Omental fat pad (tissue), 4 donors: ENCODE measurements at places on chromosomes 3 and 15. TPM values are rescaled to one million over a fixed set of nuclear protein-coding genes. Genes with fewer than 3 reads are reported as not detected.

POPDC2 gene
- 2.3 TPM for total RNA-seq

DNA sequence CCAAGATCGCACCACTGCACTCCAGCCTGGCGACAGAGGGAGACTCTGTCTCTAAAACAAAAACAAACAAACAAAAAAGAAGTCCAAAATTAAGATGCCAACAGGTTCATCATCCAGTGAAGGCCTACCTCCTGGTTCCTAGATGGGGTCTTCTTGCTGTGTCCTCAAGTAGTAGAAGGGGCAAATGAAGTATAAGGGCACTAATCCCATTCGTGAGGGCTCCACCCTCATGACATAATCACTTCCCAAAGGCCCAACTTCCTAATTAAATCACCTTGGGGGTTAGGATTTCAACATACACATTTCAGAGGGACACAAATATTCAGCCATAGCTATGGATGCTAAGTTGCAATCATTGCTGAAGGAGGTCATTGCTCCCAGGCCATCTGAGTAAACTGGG is 45.8 kb downstream of the PCNP start:
- DNase-seq: no peak

DNA sequence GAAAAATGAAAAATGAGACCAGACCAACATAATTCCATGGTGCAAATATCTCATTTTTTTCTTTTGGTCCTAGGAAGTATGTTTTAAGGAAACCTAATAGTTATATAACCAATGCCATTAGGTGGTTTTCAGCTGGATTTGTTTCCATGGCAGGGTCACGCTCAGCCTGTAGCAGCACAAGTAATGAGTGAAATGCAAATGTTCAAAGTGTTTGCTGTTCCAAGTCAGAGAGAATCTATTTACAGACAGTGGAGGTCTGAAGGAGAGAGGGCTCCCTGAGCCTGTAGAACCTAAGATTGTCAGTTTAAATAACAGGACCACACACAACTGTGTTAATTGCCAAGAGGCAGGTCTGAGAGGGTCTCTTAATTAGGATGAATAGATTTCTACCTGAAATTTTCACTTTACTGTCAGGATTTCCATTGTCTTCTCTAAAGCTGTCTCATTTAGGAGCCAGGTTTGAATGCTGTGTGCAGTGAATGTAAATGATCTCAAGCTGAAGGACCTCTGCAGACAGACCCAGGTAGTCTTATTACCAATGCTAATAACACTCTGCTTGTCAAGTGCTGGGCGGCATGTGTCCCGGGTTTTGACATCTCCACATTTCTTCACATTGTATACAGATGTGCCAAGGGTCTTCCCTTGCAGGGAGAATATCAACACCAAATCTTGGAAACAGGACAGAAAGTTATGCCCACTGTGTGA is 317.3 kb upstream of the NECTIN3 start:
- DNase-seq: no peak

DNA sequence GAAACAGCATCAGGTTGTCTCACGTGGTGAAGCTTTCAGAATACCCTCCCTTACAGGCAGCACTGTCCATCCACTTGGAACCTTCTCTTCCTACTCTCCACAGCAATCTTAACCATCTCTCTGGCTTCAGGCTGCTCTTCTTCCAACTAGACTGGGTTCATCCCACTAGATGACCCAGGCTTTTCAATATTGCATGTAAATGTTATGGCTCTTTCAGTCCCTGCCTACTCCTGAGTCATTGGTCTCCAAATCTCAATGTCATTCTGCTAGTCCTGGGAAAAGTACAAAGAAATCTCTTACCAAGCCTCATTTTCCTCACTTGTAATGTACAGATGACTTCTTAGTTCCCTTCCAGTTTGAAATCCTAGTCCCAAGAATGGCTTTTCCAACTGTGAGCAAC is 109.7 kb upstream of the CTNNB1 start:
- DNase-seq: no peak

DNA sequence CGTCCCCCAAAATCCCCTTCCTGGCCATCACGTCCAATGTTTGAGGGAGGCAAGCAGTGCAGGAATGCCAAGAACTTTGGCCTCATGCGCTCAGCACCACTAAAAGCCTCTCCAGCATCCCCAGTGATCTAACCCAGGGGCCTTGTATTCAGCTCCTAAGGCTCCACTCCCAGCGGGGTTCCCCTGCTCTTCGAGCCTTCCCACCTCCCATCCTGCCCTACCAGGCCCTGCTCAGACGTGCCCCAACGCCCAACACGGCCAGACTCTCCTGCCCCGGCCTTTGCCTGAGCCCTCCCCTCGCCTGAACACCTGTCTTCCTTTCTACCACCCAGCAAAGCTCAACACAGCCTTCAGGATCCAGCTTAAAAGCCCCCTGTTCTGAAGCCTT is 30.5 kb downstream of the PLXND1 start:
- no peak for DNase-seq

DNA sequence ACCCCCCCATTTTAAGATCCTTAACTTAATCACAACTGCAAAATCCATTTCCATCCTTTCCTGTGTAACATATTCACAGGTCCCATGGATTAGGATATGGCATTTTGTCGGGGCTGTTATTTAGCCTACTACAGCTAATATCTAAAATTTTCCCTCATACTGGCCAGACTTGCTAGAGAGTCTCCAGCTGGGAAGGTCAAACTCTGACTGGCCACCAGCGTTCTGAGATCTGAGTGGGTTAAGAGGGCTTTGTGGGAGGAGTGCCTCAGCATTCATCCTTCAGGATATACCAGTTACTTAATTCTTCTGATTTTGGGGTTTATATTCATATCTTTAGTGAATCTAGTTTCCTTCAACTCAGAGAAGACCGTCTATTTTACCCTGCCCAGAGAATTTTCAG is 17.7 kb downstream of the TM4SF18 start:
- no peak for DNase-seq
